NCI-H69 (cell line): ENCODE measurements at places on chromosomes 1 and 21.

- peak; percentile 17 for DNase-seq
These were observed 4.6 kb downstream of the KCNC4 start for GRCh38 chr1:110214454-110215404.

DNA sequence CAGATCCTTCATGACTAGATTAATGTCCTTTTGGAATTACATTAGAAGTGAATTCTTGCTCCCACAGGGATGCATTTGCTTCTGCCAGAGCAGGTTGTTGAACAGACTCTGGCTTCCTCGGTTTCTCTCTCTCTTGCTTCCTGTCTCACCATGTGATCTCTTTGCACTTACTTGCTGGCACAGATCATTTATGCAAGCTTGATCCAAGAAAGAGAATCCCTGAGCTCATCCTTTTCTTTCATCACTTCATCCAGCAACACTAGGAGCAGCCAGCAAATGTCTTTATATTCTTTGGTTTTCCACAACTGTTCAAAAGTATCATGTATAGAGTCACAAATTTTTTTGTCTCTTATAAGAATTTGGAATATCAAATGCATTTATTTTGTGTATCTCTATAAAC is 313.5 kb downstream of the ZNF326 start:
- no peak for DNase-seq

DNA sequence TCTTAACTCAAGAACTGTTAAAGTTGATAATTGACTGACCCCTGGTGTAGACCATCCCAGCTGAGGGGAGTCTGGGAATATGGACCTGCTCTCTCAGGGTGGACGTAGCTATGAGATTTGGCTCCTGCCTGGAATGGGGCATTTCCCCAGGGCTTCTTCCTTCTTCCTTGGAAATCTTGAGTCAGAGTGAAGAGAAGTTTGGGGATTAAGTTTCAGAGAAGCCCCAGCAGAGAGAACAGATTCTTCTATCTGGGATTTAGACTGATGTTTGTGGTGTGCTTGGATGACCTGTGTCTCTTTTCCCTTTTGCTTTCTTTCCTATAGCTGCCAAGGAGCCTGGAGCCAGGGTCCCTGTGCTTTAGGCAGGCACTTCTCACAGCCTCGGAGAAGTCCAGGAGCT is 13.2 kb downstream of the AKR1A1 start:
- no peak for DNase-seq

DNA sequence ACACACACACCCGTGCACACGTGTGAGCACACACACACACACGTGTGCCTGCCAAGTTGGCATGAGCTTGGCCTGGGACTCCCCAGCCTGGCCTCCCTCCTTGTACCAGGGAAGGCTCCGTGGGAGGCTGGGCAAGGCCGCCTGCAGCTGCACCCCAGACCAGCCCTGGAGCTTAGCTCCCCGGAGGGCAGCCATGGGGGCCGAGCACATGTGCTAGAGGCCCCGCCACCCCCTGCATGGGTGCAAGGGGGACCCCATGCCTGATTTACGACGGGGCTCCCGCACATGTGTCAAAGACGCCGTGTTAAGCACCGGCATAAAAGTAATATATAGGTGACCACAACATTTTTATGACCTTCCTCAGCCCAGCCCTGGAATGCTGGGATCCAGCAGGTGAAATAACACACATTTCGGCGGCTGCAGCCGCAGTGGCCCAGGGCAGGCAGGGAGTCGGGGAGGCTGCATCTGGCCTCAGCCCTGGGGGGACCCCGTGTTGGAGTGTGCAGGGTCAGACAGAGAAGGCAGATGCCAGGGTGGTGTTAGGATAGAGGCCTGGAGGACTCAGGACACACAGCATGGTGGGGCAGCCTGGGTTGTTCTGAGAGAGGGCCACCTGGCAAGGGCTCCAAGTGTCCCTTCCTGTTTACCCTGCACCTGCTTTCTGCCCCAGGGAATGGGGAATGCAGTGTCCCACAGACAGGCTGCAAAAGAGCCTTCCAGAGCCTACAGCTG is 56.3 kb downstream of the WNT9A start:
- peak; percentile 23 for DNase-seq

GRCh38 chr1:26081267-26082019 is 14.0 kb upstream of the TRIM63 start:
- no peak for DNase-seq

DNA sequence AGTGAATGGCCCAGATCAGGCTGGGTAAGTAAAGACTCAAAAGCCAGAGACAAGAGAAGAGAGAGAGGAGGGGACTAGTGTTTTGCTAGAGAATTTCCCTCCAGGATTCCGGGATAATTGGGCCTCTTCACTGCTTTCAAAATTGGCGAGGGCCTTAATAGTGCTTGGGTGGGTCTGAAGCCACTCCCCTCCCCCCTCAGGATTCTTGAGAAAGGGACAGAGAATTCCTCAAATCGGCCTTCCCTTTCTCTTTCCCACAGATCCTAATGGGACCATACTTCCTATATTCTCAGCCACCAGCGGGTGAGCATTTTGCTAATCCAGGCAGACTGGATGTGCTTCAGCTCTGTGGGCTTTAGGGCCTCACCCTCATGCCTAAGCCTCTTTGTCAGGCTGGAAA is 11.9 kb downstream of the SFN start:
- DNase-seq: no peak

- no peak for DNase-seq
These were observed 16.2 kb downstream of the EDN2 start for GRCh38 chr1:41468122-41468762.
